Umbilical cord (tissue), 2 donors: ENCODE measurements at places on chromosomes 6 and 20. TPM values are rescaled to one million over a fixed set of nuclear protein-coding genes. Genes with fewer than 3 reads are reported as not detected.

KCNK16 gene
- not detected for total RNA-seq

LIME1 gene
- 1.2 TPM for total RNA-seq

SLC39A7 gene
- 78.0 TPM for total RNA-seq

PHACTR1 gene
- 3.6 TPM for total RNA-seq

ETV7 gene
- 0.96 TPM for total RNA-seq

SMOC2 gene
- 146 TPM for total RNA-seq

ATG5 gene
- total RNA-seq = 65.0 TPM

ERVFRD-1 gene
- total RNA-seq = 0.48 TPM

FOXA2 gene
- 0.48 TPM for total RNA-seq

PRDM1 gene
- total RNA-seq = 7.9 TPM

SOX12 gene
- total RNA-seq = 4.1 TPM

FRK gene
- 2.6 TPM for total RNA-seq

RNF144B gene
- 13.7 TPM for total RNA-seq

LGSN gene
- 4.1 TPM for total RNA-seq

NFATC2 gene
- 14.7 TPM for total RNA-seq

GPR63 gene
- total RNA-seq = 14.2 TPM

SPATA2 gene
- total RNA-seq = 0.96 TPM

PLCB1 gene
- total RNA-seq = 49.1 TPM

NHLRC1 gene
- total RNA-seq = 5.5 TPM

FERMT1 gene
- 2.6 TPM for total RNA-seq

C20orf141 gene
- total RNA-seq = not detected
